ENCODE measurements at places on chromosomes 16 and 17.

DNA sequence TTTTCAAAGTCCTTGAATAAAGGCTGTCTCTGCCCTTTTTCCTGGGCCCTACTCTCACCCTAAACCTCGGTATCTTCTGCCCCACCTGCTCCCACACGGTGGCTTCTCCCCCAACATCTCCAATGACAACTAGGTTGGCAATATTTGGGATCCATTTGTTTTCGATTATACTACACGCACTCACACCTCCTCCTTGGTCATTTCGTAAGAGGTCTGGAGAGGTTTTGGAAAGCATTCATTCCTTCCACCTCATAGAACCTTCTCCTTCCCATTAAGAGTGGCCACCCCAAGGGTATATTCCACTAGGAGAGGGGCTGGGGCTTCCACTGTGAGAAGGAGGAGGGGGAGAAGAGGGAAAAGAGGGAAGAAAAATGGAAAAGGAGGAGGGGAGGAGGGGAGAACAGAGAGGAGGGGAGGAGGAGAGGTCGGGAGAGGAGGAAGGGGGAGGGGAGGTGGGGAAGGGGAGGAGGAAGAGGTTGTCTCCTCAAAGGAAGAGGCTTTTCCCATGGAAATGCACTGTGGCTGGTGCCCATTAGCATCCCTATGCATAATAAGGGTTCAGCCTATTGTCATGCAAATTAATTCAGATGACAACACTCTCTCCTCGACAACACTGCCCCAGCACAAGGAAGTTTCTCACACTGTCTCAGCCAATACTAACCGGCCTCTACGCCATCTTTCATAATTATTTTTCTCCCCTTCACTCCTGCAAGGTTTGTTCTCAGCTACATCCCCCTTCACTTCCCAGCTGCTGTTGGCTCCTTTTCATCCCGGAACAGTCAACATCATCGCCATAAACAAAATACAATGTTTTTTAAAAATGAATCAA is 30.0 kb downstream of the SOX9 start:
- DNase-seq: no peak

DNA sequence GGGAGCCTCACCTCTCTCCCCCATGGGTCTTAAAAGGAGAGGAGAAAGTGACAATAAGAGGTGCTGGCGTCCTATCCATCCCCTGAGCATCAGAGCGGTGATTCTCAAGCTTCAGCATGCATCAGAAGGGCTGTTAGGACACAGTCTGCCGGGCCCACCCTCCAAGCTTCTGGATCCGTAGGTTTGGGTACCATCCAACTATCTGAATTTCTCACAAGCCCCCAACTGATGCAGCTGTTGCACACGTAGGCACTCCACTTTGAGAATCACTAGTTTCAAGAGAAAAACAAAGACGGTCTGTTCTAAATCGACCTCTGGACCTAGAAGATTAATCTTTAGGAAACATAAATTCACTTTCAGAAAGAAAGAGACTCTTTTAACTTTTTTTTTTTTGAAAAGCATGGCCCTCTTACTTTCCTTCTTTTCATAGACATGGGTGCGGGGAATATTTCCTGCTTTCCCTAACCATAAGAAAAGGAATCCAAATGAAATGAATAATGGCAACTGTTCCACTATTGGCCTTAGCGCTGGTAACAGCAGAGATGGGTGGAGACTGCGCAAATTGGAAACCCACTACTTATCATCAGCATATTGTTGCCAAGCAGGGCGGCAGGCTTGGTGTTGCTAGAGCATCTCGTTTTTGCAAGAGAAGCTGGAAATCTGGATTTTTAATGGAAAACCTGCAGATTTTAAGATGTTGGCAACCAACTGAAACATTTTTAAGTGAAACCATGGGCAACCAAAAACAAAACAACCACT is 144.4 kb downstream of the GAS7 start:
- DNase-seq: no peak

GRCh38 chr17:44829523-44830358 is at the start of gene GJC1:
Gene GJC1, minus strand, starts transcription at chr17:44830287. Its CDS starts 24,470 bp downstream, at chr17:44805817.
- DNase-seq: no peak

DNA sequence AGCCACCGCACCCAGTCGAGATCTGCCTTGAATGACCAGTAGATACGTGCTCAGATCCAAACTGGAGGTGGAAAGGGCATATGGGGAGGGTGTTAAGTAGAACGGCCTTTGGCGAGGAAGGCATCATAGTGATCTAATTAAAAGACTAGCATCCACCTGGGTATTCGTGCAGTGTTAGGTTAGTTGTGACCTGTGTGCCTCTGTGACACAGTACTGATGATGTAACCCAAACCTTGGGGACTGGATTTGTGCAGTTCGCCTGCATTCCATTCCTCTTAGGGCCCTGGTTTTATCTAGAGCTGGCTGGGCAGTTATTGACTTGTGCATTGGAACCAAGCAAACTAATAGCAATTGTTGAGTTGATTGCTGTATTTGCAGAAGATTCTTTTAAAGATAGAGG is 47.9 kb downstream of the SNX29 start:
- no peak for DNase-seq

DNA sequence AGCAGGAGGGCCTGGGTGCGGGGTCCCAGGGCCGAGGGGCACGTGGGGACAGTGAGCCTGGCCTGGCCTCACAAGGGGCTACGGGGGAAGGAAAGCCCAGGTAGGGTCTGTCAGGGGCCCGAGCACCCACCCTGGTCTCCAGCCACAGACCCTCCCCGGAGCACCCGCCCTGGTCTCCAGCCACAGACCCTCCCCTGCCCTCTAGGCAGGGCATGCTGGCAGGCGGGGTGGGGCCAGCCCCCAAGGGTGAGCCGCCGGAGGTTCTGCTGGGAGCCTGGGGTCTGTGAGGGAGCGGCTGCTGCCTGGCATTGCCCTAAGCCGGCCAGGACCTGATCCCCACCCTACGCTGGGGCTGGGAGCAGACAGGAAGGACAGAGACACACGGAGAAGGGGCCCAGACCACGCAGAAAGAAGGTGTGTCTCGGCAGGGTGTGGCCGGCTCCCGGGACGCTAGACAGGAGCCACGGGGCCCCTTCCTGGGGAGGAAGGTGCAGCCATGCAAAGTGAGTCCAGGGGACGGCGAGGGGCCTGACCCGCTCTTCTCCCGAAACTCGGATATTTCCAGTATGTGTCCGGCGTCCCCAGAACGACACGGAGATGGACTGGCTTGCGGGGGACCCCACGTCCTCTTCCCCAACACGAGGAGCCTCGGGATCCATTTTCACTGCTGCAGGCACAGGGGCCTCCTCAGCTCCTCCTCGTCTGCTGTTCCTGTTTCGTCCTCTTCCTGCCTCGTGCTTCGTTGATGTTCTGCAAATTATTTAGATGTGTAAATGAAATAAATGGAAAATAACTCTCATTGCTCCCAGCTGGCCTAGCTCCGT is 15.5 kb downstream of the UTS2R start:
- DNase-seq: no peak

DNA sequence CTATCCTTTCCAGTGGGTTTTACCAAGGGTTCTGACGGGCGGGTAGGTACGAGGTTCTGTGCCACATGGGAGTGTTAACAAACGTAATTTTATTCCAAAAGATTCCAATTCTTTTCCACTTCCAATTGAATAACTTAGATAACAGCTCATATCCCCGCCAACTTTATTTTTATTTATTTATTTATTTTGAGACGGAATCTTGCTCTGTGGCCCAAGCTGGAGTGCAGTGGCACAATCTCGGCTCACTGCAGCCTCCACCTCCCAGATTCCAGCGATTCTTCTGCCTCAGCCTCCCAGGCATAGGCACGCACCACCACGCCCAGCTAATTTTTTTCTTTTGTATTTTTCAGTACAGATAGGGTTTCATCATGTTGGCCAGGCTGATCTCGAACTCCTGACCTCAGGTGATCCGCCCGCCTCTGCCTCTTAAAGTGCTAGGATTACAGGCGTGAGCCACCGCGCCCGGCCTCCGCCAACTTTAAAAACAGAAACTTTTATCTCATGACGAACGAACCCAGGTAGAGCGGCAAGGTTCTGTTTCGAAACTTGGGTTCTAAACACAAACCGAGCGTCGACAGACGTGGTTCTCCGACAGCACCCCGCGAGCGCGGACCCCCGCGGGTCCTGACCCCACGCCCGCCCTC is 613 bp downstream of the ECI1 start:
- peak; percentile 19 for DNase-seq

GRCh38 chr17:80426671-80427326 is 11.8 kb downstream of the ENDOV start:
- peak; percentile 81 for DNase-seq

DNA sequence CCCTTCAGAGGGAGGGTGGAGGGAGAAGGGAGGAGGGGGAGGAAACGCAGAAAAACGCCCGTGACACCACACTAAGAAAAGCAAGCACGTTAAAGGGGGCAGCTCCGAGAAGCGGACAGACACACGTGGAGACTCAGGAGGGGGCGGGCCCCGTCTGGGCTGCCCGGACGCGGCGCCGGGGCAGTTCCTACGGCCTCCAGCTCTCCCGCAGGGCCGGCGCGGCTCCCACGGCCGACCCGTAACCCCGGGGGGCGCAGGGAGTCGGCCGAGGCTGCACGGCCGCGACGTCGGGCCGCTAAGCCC is 362 bp downstream of the KLHDC4 start:
- DNase-seq: peak; percentile 27

GRCh38 chr17:7820231-7820630 is 13.8 kb upstream of the KDM6B start:
- no peak for DNase-seq

- no peak for DNase-seq
These were observed 734 bp downstream of the ARHGDIG start for GRCh38 chr16:280991-281659.

DNA sequence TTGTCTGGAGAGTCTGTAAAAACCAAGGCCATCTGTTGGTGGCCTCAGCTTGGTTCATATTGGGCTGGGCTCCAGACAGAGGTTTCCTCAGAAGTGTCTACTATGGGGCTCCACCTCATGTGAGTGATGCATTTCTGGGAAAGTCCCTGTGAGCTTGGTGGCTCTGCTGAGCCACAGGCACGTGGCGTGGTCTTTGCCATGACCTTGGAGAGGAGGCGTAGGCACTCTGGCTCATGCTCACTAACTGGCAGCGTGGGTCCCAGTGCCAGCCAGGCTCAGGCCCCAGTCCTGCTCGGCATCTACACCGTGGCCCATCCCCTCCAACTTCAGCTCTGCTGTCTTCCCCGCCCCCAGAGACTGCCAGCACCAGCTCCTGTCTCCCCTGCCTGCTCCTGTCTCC is 10.7 kb upstream of the SMTNL2 start:
- DNase-seq: peak; percentile 31

GRCh38 chr16:57957673-57958392 is 13.1 kb downstream of the CNGB1 start:
- no peak for DNase-seq

GRCh38 chr17:79608624-79608959 is 2.3 kb downstream of the RBFOX3 start:
- DNase-seq: no peak

DNA sequence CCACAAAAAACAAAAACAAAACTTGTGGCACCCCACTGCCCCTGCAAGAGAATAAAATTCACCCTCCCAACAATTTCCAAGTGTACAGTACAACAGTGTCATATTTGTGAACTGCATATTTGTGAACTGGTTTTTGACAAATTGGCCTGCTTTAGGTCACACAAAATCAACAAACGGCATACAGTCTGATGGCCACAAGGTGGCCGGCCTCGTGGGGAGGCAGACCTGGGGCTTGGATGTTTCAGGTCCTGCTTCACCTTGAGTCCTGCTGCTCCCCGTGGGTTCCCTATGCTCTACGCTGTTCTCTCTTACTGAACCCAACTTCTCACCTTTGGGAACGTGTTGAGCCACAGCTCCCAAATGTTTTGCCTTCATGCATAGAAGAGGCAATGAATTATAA is 102.2 kb downstream of the CDK5R1 start:
- DNase-seq: no peak

GRCh38 chr16:55645986-55646385 is 9.8 kb upstream of the SLC6A2 start:
- DNase-seq: no peak

DNA sequence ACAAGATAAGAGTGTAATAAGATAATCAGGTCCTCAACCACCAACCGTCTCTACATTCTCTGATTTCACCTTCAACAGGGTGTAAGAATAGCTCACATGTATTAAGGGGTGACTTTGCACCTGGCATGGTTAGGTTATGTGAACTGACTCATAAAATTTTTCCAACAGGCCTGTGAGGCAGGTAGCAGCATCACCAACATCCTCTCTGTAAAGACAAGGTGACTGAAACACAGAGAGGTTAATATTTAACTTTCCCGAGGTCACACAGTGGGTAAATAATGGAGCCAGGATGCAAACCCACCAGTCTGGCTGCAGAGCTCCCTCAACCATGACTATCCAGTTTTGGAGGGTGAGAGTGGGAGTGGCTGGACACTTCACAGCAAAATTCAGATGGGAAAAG is 317.2 kb downstream of the C16orf95 start:
- DNase-seq: no peak

DNA sequence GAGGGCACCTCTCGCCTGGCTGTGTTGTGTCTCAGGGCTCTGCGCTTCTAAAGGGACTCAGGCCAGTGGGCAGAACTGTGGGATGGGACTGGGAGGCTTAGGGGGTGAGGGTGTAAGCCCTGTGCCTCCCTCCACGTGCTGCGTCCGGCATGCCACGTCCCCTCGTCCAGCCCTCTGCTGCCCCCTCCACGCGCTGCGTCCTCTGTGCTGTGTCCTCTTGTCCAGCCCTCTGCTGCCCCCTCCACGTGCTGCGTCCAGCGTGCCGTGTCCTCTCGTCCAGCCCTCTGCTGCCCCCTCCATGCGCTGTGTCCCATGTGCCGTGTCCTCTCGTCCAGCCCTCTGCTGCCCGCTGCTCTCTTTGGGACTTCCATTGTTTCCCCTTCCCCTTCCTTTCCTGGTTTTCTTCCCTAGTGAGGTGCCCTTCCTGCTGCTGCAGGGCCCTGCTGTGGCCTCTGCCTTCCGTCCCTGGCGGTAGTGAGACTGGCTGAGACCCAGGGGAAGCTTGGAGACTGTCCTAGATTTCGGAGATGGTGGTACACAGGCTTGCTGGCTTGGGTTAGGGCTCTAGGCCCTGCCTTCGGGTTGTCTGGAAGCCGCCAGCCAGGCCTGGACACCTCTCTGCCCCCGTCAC is 6.4 kb upstream of the ZNF750 start:
- no peak for DNase-seq

DNA sequence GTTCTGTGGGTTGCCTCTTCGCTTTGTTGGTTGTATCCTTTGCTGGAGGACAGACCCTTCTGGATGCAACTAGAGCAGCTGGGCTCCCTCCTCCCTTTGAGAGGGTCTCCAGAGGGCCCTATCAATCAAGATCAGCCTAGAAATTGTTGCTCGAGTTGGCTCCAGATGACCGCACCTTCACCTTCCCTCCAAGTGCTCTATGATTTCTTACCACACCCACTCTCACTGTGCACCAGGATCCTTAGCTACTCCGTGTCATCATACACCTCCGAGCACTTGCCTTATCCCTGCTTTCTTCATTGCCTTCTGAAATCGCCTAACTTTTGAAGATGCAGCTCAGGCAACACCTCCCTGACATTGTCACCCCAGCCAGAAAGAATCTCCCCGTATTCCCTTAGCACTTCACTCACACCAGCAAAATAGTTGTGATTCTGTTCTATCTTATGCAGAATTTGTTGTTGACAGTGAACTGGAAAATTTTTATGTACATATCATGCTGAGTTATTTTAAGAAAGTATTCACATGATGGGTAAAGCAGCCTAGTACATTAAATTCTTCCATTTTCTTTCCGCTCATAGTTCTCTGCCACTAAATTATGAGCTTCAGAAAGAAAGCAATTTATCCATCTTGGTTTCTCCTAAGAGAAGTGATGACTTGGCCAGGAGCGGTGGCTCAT is 52.9 kb downstream of the ABAT start:
- no peak for DNase-seq

Measured in activated CD4-positive, alpha-beta T cell treated with anti-CD3 and anti-CD28 coated beads for 1 hour (primary cell).